ENCODE measurements at places on chromosomes 1 and 21.

- no peak for DNase-seq
These were observed 5.0 kb downstream of the RNU1-2 start for GRCh38 chr1:16900751-16901150.

DNA sequence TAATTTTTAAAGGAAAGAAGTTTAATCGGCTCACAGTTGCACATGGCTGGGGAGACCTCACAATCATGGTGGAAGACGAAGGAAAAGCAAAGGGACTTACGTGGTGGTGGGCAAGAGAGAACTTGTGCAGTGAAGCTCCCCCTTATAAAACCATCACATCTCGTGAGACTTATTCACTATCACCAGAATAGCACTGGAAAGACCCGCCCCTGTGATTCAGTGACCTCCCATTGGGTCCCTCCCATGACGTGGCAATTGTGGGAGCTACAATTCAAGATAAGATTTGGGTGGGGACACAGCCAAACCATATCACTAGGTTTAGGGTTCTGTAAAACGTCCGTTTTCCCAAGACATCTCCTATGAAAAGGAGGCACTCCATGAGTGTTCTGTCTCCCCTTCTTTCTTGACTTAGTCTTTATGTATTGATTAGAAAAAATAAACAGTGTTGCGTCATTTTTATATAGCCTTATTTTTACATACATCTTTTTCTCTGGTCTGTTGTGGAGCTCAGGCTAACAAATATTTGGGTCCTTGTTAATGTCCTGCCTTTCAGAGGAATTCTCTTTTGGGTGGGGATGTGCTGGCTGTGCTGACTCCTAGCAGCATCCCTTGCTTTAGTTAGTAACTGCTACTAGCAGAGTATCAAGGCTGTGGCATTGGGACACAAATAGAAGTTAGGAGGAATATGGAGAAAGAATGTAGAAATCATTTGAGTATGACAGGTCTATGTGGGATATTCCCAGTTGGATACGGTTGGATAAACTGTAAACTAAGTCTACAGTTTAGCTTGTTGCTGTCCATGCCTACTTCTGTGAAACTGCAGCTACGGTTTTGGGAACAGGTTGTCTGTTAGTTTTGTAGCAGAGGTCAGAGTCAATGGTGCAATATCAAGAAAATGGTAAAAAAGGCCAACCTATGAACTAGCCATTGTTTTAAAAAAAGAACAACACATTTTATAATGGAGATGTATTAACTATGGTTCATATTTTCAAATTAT is 23.5 kb downstream of the BACH1 start:
- DNase-seq = no peak

- DNase-seq = no peak
These were observed 63.8 kb upstream of the CSF1 start for GRCh38 chr1:109846846-109847245.

GRCh38 chr1:208851366-208851765 is 607.2 kb upstream of the PLXNA2 start:
- DNase-seq = no peak

GRCh38 chr1:156483397-156483796 is 17.2 kb downstream of the MEF2D start:
- no peak for DNase-seq

- DNase-seq = no peak
These were observed 16.5 kb downstream of the TBX19 start for GRCh38 chr1:168297019-168297730.

DNA sequence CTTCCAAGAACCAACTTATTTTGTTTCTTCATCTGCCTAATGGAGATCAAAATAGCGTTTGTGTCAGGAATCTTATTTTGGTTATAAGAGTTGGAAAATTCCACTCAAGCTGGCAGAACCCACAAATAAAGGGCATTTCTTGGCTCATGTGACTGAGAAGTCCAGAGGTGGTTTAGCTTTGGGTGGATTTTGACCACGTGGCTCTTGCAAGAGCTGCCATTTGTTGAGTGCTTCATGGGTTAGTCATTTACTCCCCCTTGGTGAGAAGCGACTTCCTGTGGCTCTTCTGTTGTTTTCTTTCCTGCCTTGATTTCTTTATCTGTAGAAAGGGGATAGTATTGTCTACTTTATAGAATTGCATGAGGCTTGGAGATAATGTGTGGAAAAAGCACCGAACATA is 9.5 kb upstream of the RNF186 start:
- DNase-seq = no peak

DNA sequence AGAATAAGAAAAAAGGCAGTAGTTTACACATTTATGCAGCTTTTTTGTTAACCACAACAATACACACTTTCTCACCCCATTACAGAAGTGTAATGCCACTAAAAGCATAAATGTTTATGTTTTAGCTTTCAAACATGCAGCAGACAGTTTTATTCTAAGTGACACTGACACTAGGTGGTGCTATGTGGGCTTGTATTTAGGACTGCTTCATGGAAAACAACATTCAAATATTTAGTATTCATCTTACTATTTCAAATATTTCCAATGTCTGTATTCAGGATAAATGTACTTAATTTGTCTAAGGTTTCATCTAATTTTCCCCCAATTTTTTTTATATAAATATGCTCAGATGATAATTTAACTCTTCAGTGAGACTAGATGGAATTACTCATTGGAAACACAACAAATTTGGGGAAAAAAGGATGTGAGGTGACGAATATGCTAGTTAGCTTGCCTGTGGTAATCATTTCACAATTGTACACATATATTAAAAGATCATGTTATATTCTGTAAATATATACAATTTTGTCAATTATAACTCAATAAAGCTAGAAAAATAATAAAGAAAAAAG is 71.4 kb downstream of the USP1 start:
- DNase-seq = no peak
